CD4-positive, alpha-beta T cell treated with Interleukin-21 for 1 hour (primary cell): ENCODE measurements at places on chromosomes 11 and 22.

GRCh38 chr11:122617926-122618325 lies 37.6 kb upstream of the UBASH3B start:
- DNase-seq, result no peak

- no peak for DNase-seq
Measured at GRCh38 chr11:132872211-132872610, 660.1 kb downstream of the OPCML start.

DNA sequence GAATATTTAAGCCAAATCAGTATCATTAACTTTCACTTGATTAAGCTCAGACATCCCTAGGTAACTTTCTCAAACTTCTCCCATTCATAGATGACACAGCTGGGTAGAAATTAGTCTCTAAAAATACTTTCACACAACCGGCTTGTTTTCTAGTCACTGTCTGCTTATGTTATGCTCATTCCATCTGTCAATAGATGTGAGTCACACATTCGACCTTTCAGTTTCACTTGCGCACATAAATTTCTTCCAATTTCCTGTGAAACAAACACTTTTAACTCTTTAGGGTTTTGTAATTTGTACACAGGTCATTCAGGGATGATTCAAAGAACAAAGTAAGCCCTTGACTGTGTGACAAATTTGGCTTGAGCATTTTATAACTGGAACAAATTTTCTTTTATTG lies 723.0 kb downstream of the KCNA4 start:
- DNase-seq, result no peak

DNA sequence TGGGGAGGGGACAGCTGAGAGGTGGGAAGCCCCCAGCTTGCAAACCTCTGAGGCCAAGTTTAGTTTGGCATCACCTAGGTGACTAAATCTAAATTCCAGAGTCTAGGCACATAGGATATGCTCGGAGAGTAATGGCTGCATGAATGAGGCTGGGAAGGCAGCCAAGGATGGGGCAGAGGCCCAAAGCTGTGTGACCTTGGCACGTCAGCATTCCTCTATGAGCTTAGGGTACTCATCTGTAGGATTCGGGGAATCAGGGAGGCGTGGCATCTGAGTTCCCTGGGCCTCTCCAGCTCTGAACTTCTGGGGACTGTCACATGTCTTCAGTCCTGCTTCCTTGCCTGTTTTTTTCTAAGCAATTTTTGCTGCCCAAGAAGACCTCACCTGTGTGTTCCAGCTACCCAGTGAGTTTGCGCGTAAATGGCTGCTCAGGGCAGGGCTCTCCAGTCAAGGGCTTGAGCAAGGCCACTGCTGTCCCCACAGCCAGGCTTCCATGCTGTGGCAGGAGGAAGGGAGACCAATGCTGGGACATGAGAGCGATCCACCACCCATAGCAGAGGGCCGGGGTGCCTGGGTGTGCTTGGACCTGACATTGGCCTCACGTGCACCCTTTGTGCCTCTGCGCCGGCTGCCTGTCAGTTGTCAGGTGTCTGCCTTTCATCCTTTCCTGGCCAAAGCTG lies 13.9 kb downstream of the DAGLA start:
- no peak for DNase-seq

DNA sequence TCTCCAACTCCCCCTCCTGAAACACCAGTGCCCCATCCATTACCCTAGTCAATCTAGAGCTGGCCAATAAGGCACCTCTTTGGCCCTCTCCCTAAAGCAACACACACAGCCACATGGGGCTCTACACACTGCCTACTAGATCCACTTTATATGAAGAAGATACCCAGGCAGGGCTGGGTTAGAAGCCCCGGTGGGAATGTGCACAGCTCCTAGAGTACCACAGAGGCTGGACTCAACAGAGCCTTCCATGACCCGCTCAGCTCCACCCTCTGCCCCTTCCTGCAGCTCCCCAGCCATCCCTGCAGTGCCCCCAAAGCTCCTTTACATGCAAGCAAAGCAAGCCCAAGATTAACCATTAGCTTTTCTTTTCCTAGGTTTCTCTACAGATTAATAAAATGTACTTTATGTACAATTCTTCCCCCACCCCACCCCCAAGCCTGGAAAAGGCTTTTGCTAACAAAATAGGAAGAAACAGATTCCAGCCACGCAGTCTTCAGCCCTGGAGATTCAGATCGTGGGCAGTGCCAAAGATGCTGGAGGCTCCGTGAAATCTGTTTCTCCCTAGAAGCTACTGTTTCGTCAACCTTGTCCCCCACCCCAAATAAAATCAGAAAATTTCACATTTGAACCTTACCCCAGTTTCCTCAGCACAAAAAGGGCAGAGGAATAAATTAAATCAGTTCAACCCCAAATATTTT lies 51.8 kb downstream of the IGSF9B start:
- no peak for DNase-seq

DNA sequence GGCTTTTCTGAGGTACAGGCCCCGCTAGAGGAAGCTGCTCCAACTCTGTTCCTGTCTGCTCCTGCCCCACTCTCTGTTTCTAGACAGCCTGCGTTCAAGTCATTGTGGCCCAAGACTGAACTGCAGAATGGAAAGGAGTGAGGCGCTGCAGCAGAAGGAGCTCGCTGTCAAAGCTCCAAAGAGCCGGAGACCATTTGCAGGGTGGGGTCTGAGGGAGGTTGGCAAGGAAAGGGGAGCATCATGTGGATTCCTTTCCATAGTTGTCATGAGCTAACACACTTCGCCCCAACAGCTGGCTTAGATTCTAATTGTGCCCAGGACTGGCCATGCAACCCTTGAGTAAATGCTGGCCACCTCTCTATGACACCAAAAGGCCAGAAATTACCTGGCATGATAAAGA lies 18.8 kb downstream of the APOL4 start:
- DNase-seq, result no peak

GRCh38 chr11:96905143-96905542 lies 515.3 kb downstream of the JRKL start:
- no peak for DNase-seq

GRCh38 chr22:27113211-27113635 lies 455.8 kb downstream of the MIAT start:
- no peak for DNase-seq

DNA sequence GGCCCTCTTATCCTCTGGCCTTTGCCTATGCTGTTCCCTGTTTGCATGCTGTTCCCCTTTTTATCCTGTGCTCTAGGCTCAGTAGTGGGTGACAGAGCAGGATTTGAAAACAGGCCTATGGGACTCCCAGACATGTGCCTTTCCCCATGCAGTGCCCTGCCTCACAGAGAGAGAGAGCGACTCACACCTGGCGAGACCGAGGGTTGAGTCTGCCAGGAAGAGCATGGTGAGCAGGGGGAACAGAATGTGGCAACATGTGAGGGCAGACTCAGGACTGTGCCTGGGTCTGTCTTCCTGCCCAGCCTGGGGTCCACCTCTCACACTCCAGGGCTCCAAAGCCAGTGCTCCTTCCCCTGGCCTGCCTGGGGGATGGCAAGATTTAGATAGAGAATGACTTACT lies 75.0 kb downstream of the NFAM1 start:
- DNase-seq, result no peak

DNA sequence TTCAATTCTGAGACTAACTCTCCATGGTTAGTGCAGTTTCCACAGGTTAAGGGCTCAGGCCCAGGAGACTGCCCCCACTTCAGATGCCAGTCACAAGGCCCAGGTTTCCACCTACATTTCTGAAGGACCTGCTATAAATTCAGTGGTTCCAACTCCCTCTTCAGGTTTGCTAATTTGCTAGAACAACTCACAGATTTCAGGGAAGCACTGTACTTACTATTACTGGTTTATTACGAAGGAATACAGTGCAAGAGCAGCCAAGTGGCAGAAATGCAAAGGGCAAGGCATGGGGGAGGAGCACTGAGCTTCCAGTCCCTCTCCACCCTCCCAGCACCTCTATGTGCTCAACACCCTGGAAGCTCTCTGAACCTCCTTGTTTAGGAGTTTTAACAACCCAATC lies 39.3 kb upstream of the SPON1 start:
- no peak for DNase-seq
